ENCODE measurements at places on chromosomes 6 and 20.

- no peak for DNase-seq
Observed at GRCh38 chr6:30882759-30883684, 1.3 kb upstream of the DDR1 start.

- no peak for DNase-seq
Observed at GRCh38 chr6:11172501-11173327, 59.8 kb downstream of the NEDD9 start.

DNA sequence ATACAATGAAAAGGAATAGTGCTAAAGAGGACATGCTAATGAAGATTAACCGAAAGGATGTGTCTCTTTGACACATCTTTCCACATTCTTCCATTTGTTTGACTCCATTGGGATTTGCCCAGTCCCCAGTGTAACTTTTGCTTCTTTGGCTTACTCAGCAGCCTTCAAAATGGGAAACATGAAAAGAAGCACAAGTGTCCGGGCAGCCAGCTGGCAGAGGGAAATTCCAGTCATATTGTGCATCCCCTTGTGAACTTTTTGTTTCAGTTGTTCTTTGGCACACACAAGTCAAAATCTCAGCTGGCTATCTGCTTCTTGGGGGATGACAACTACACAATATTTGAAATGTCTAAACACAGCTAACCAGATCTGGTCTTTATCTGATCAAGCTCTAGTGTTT, 157.4 kb downstream of the OGFRL1 start:
- DNase-seq: no peak

- no peak for DNase-seq
Observed at GRCh38 chr6:98054453-98054852, 771.4 kb upstream of the MMS22L start.

DNA sequence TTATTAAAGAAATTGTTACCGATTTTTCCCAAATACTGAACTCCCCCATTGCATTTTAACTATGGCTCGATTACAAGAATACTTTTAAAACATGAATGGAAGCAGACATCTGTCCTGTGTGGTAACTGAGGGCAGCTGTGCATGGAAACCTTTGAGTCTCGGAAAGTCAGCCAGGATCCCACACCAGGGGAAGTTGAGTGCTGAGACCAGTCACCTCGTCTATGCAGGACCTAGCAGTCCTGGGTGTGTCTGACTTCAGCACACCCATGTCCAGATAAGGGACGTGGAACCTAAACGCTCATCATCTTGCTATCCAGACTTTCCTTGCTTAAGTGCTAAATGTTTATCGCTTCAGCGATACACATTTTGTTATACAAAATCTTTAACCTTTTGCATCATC, 6.1 kb downstream of the RIN2 start:
- DNase-seq: no peak

DNA sequence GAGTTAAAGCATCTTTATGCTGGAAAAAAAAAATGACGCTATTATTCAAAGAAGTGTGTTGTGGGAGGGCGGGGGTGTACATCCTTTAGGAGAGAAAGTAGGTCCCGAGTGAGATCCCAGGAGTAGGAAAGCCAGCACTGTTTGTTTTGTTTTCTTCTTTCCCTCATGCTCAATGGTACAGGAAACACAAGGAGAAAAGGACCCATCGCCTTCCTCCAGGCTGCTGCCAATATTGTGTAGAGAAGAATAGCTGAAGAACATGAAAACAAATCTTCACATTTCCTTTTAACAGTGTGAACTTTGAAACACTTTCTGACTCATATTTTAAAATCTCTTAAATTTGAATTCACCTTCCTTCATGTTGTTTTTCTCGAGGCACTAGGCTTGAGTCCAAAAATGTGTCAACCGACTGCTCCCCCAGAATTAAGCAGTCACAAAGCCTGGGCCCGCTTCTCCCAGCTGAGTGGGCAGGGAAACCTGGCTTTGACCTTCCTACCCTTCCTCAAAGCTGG, 22.3 kb downstream of the PPP1R16B start:
- no peak for DNase-seq

Measured in cortex of kidney (tissue), 1 donor.